Suprapubic skin (tissue), 4 donors: ENCODE measurements at places on chromosomes 16 and 17.

GRCh38 chr17:72022328-72023275 lies 98.2 kb upstream of the SOX9 start:
- DNase-seq: no peak

- DNase-seq: no peak
Measured at GRCh38 chr16:56226187-56226586, 34.9 kb downstream of the GNAO1 start.

DNA sequence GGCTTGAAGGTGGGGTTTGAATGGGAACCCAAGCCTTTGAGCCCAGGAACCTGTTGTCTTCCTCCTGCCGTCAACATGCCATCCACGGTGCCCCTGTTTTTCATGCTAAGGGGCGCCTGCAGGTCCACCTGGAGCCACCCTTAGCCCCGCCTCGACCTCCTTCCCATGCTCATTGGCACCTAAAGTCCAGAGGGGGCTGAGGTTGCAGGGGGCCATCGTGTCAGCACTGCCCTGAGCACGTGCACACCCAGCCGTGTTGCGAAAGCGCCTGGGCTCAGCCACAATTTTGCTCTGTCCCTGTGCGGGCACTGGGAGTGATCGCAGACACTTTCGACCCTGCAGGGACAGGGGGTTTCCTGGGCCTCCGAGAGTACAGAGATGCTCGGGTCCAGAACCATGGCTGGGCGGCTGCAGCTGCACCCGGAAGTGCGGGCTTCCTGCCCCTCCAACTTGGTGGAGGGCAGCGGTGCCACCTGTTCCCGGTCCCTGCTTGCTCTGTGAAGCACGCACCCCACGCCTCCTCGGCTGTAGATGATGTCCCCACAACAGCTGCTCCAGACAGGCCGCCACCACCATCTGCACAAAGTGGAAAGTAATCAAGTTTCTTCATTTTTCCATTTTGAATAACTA lies 454.7 kb downstream of the CDH8 start:
- DNase-seq: no peak

DNA sequence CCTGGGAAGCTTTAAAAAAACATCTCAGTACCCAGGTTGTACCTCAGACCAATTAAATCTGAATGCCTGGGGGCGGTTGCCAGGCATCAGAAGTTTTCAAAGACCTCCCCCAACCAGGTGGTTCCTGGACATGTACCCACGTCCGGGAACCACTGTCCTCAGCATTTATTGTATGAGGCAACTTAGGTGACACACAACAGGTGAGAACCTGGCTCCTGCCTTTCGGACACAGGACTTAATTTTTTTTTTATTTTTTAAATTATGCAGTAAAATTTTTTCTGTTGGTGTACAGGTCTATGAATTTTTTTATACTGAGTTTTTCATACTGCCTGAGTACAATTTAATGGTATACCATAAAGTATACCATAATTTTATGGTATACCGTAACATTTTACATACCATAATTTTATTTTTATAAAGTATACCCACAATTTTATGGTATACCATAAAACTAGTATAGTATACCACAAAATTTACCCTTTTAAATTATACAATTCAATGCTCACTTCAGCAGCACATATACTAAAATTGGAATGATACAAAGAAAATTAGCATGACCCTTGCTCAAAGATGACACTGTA lies 38.7 kb upstream of the DHX8 start:
- no peak for DNase-seq

GRCh38 chr16:11801481-11802021 lies 4.5 kb upstream of the ZC3H7A start:
- no peak for DNase-seq
